ENCODE measurements at places on chromosomes 1 and 21.

DNA sequence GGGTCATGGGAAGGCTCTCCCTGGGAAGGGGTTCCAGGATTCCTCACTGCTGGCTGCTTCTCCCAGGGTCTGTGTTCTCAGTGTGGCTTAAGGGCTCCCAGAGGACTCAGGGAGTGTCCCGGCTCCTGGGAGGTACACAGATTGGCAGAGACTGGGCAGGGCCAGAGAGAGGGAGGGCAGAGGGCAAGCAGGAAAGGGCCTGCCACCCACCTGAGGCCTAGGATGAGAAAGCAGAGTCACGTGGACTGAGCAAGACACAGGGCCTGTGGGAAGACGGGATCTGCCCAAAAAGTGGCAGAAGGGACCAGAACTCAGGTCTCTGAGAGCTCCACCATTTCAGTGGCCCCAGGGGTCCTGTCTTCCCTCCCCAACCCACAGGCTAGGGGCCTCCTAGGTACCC is 871 bp downstream of the SLFNL1 start:
- no peak for DNase-seq

DNA sequence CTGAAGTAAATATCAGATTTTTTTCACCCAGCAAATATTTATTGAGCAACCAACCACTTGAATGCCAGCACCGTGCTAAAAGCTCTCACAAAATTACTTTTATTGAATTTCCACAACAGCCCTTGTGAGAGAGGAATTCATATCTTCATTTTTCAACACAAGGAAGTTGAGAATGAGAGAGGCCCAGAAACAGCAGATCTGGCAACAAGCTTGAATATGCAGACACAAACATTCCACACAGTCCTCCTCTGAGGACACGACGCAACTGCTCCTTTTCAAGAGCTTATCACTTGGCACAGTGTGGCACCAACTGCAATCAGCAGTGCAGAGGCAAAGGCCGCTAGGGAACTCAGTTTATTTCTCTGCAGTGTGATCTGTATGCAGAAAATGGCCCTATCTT is 32.2 kb upstream of the IFNAR2 start:
- DNase-seq, result no peak

DNA sequence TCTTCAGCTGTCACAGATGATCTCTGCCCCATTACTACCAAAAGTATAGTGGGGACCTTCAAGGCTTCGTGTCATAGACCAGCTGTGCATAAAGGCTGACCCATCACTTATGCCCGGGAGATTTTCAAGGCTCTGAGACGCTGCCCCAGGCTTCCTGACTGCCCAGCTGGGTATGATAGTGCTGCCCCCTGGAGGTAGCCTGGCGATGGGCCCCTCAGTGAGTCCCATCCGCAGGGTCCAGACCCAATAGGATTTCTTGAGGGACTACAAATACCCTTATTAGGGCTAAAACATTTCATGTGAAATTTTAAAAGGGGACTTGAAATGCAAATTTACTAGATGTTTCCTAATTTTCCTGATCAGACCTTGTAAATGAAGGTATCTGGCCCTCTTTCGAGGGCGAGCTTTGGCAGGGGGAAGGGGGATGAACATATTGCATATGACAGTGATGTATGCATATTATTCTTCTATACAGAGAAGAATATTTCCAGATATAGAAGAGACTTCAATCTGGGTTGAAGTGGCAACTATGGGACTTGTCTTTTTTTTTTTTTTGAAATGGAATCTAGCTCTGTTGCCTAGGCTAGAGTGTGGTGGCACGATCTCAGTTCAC is 11.7 kb upstream of the FCMR start:
- no peak for DNase-seq

- DNase-seq, result no peak
Observed at GRCh38 chr1:36471830-36472641, 7.9 kb upstream of the MRPS15 start.

DNA sequence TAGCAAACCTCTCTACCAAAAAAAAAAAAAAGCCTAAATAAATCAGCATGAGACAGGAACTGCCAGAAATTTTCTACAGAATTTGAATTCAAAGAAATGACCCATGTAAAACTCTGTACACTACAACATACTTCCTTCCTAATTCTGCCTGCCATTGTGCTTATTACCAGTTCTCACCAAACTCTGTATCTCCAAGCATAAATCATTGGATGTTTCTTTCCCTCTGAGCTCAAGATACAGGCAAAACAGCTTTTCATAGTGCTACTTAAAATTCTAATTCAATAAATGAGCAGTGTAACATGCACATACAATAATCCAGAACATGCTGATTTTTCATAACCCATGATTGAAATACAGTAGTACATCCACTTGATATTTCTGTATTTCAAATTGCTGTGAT is 87.0 kb downstream of the EIF4G3 start:
- no peak for DNase-seq

- DNase-seq, result peak; percentile 83
Observed at GRCh38 chr1:58545591-58546519, 671 bp downstream of the OMA1 start.

- peak; percentile 78 for DNase-seq
Observed at GRCh38 chr1:77834771-77835334, 53.6 kb upstream of the NEXN start.

DNA sequence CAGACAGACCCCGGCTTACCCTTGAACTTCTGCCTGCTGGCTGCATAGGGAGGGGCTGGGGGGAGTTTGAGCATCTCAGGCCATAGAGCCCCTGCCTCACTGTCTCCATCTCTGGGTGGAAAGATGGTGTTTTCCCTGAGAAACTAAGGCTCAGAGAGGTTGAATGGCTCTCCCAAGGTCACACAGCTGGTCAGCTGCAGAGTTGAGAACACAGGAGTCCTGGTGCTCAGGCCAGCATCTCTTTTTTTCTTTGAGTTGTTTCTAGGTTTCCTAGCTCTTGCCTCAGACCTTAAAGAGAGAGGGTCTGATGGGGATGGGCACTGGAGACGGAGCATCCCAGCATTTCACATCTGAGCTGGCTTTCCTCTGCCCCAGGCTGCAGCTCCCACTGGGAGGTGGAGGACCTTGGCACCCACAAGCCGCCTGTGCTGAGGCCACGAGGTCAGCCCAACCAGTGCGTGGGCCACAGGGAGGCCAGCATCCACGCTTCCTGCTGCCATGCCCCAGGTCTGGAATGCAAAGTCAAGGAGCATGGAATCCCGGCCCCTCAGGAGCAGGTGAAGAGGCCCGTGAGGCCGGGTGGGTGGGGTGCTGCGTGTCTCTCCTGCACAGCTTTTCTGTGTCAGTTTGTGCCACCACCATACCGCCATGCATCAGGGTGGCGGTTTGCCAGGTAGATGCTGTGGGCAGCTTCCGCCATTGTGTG is 21.8 kb downstream of the PCSK9 start:
- DNase-seq, result no peak

- no peak for DNase-seq
Observed at GRCh38 chr1:7313081-7313546, 458.0 kb upstream of the VAMP3 start.

DNA sequence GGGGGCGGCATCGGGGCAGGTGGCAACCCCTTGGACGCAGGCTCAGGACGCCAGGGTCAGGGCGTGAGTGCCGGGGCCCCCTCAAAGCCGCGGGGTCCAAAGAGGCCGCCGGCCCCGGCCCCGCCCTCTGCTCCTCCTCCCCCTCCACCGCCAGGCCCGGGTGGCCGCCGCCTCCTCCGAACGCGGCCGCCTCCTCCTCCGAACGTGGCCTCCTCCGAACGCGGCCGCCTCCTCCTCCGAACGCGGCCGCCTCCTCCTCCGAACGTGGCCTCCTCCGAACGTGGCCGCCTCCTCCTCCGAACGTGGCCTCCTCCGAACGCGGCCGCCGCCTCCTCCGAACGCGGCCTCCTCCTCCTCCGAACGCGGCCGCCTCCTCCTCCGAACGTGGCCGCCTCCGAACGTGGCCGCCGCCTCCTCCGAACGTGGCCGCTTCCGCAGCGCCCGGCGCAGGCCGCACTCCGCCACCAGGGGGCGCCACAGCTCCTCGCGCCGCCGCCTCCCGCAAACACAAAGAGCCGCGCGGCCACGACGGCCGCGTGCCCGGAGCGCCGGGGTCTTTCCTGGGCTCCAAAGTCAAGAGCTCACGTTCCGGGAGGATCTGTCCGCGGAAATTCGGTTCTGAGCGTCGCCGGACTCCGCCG is 19.3 kb upstream of the SAMD11 start:
- peak; percentile 93 for DNase-seq

- DNase-seq, result no peak
Observed at GRCh38 chr1:15501208-15502032, 22.6 kb downstream of the CASP9 start.

DNA sequence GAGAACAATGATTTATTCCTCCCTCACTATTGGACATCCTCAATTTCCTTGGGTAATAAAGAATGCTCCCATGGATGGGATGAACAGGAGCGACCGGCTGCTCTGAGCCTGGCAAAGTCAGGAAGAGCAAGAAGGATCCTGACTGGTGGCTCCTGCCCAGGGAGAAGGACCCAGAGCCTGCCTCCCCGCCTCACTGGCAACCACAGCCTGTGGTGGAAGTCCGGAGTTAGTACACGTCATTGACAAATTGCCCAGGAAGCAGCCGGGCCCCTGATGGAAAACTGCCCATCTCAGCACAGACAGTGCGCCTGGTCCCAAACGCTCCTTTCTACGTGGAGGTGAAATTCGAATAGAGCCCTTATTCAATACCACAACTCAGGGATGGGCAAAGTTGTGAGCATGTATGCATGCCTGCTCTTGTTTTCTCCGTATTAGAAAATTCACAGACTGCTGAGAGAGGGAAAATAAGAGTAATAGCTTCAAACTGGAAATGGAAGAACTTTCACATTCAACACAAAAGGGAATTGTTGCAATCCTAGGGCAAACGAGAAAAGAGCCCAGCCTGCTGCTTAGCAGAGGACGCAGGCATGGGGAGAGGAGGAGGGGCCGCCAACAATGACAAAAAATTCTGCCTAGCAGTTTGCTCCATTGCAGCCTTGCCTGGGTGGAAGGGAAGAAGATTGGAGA is 397.1 kb upstream of the VAMP3 start:
- no peak for DNase-seq

DNA sequence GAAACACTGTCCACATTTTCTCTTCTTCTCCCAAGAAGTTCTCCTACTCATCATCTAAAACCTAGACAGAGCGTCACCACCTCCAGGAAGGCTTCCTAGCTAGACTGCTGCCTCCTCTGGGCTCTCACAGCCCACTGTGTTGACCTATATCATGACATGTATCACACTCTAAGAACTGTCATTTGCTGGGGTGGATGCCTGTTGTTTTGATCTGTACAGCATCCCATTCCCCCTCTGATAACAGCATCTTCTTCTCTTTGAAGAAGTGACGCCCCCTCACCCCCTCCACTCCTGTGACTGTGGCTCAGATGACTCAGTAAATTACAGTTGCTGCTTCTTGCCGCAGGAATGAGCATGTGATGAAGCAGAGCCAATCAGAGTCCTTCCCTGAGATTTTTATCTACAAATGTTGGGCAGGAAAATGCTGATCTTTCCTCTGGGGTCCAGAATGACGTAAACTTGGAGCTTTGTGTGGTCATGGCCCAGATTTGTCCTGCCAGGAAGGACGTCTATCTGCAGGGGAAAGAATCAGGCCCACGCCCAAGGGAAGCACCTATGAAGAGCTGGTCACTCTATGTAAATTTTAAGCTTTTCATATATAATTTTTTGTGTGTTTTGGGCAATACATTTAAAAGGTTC is 28.0 kb upstream of the FOXO6 start:
- DNase-seq, result no peak

GRCh38 chr1:37038227-37039093 is 4.1 kb upstream of the GRIK3 start:
- DNase-seq, result no peak

GRCh38 chr1:213331631-213332175 is 280.7 kb downstream of the RPS6KC1 start:
- no peak for DNase-seq

GRCh38 chr21:42564561-42564971 is 50.9 kb downstream of the SLC37A1 start:
- no peak for DNase-seq

DNA sequence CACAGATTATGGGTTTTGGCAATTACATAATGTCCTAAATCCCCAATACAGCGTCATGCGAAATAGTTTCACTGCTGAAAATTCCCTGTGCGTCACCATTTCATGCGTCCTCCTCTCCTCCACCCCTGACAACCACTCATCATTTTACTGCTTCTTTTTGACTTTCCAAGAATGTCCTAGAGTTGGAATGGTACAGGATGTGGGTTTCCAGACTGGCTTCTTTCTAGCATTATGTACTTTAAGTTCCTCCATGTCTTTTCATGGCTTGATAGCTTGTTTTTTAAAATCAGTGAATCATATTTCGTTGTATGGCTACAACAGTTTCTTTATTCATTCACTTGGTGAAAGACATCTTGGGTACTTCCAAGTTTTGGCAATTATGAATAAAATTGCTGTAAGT is 7.4 kb downstream of the NBPF3 start:
- DNase-seq, result no peak

GRCh38 chr1:100266741-100267140 is 725 bp downstream of the RTCA start:
- DNase-seq, result no peak

DNA sequence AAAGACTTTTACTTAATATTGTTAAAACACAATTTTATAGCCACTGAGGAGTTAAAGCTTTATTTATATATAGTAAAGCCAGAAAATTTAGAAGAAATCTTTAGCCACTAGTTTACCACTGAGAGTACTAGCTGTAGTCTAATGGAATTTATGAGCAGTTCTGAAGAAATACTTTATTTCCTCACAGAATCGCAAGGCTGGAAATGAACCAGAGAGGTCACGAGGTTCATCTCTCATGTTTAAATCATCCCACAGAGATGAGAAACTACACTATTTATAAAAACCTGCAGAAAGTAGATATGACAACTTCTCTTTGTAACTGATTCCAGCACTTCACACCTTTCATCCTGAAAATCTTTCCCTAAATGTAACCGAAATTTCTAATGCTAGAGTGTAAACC is 26.0 kb downstream of the ADGRL4 start:
- peak; percentile 30 for DNase-seq

DNA sequence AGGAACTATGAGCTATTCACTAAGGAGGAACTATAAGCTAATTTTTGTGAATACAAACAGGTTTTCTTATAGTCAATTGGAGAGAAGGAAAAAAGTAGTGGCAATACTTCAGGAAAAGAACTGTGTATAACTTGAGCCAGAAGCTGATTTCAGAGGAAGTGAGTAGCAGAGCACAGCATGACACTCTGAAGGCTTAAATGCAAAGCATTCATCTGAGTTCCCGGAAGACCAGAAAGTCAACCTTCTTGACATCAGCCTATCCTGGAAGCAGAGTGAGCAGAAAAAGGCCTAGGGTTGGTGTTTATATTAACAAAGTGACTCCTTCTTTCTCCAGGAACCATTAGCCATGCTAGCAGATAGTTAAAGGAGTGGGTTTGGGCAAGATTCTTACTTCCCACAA is 545.2 kb downstream of the MRPL39 start:
- no peak for DNase-seq

GRCh38 chr1:24304763-24305162 is 14.4 kb upstream of the GRHL3 start:
- no peak for DNase-seq

- no peak for DNase-seq
Observed at GRCh38 chr1:192442736-192443135, 125.9 kb downstream of the RGS21 start.

GRCh38 chr21:30758306-30758705 is 3.1 kb upstream of the KRTAP21-1 start:
- peak; percentile 22 for DNase-seq

GRCh38 chr1:91752324-91752723 is 133.6 kb downstream of the TGFBR3 start:
- no peak for DNase-seq

GRCh38 chr1:53197291-53198200 is 922 bp downstream of the CPT2 start:
- no peak for DNase-seq

Data from hindlimb muscle (tissue), 1 donor.